Aorta (tissue), 5 donors: ENCODE measurements at places on chromosomes 11 and 22. TPM values are rescaled to one million over a fixed set of nuclear protein-coding genes. Genes with fewer than 3 reads are reported as not detected.

The MADD gene
- 28.9 TPM for polyA plus RNA-seq

The TMEM123 gene
- polyA plus RNA-seq: 42.1 TPM

- peak; percentile 72 for DNase-seq
Observed at GRCh38 chr11:63813563-63814382, 517 bp downstream of the SPINDOC start.

DNA sequence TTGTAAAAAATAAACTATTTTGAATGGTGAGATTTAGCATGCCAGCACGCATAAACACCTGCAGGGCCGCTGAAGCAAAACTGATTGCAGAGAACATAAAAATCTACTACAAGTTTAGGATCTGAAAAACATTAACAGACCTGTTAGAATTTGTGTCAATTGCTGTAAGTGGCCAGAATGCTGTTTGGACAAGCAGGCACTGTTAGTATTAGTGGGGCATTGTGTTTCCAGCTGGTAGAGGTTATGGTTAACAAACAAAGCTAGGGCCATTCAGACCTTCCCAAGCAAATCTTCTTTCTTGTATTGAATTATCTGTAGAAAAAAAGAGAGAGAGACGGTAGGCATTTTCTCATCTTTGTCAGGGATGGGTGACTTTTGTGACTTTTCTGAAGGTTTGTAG lies 57.6 kb upstream of the OLFML1 start:
- no peak for DNase-seq

DNA sequence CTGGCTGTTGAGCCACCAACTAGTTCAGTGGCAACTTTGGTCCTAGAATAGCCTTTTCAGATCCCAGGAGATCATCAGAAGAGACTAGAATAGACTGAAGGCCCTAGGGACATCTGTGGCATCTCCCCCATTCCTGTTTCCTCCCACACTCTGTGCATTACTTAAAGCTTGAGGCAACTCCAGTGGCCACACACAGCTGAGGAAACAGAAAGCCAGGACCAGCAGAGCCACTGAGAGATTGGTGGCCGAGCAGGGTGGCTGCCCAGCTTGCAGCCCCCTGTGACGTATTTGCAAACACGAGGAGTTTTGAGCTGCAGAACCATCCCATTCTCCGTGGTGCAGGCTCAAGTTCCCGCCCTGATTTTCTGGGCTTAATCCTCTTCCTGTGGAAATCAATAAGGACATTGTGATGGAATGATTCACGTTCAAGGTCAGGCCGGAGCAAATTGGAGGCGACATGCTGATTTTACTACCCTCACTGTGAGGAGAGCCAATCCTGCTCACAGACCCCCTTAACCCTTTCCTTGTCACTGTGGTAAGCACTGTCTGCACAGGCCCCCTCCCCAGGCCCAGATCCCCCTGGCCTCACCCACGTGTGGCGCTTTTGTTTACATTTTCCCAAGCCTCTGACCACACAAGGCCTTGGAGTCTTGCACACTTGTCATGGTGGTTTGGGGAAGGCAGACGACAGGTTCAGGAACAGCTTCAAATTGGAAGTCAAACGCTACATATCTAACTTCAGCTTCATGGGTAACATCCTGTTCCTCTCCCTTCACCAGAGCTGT lies 69.1 kb upstream of the MYOD1 start:
- no peak for DNase-seq

DNA sequence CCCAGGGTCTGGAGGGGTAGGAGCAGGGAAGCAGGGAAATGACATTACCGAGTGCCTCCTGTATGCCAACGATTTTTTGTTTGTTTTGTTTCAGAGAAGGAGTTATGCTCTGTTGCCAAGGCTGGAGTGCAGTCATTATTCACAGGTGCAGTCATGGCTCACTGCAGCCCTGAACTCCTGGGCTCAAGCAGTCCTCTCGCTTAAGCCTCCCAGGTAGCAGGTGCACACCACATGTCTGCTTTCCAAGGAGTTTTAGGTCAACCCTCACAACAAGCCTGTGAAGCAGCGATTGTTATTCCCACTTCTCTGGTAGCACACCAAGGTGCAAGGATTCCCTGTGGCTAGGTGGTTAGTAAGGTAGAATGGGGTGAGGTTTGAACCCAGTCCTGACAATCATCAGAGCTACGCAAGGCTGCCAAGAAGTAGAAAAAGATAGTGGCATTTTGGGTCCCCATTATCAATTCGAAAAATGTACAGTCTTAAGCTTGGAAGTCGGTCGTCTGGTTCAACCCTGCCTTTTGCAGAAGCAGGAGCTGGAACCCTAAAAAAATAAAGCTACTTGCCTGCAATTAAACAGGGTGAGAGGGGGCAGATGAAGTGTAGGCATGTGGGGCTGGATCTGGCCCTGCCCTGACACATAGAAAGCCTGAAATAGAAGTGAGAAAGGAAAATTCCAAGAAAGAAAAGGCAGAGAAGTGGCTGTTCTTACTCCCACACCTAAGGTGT lies 9.1 kb downstream of the UCP3 start:
- no peak for DNase-seq

GRCh38 chr11:3382613-3383285 lies 3.8 kb upstream of the ZNF195 start:
- no peak for DNase-seq

DNA sequence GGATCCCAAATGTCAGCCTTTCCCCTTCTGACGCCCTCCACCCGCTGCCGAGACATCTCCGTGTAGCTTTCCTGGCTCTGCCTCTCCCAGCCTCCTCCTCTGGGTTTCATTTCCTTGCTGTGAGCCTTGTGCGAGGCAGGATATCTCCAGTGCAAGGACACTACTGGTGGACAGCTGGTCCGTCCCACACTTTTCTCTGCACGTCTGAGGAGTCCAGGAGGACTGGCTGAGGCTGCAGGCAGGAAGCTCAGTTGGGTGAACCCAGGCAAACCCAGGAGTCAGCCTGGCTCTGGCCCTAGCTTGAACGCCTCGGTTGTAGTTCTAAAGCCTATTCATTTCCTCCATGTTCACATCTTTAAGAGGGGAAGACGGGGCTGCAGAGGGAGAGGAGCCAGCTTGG lies 145.5 kb downstream of the ST3GAL4 start:
- DNase-seq: no peak

DNA sequence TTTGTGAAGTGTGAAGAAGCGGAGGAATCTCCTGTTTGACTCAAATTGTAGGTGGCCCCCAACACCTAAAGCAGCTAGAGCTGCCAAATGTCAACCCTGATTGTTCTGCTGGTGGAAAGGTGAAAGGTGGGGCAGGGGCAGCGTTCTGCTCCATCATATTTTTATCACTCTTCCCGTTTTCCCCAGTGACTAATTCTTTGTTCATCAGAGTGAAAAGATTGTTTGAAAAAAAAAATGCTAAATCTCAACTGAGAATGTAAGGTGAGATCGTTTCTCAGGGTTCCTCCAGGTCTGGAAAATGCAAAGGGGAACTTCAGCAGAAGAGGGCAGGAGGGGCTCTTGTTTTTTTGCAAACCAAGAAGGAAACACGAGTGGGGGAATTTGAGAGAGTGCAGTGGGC lies 137.7 kb downstream of the MN1 start:
- no peak for DNase-seq

DNA sequence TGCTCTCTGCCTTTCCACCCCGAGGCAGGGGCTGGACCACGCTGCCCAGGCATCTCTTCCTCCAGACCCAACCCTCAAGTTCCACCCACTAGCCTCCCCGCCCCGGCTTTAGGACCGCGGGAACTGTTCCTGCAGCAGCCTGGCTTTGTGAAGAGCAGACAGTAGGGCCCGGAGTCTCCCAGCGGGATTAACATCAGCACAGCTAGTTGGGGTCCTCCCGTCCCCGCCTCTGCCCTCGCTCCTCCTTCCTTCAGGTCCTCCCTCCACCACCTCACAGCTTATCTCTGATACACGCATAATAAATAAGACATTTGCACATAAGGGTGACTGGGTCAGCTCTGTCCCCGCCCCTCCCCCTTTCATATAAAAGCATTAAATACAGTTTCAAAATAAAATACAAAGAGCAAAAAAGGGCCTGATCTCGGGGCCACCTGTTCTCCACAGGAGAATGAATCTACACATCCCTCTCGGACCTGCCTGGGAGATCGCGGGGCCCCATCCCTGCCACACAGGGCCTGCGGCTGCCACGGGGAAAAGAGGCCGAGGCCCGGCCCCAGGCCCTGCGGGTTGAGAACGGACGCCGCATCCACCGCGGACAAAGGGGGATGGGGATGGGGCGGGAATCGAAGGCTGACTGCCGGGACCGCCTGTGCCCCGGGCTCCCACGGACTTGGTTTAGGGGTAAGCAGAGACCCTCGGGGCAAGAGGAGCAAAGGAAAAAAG lies 6.5 kb downstream of the ZFTA start:
- peak; percentile 49 for DNase-seq

GRCh38 chr11:74366576-74366975 lies 31.7 kb downstream of the PGM2L1 start:
- no peak for DNase-seq
